ENCODE measurements at places on chromosomes 6 and 20. TPM values are rescaled to one million over a fixed set of nuclear protein-coding genes. Genes with fewer than 3 reads are reported as not detected.

GRCh38 chr6:8432614-8433013 is 2.7 kb downstream of the SLC35B3 start:
- DNase-seq = no peak

DNA sequence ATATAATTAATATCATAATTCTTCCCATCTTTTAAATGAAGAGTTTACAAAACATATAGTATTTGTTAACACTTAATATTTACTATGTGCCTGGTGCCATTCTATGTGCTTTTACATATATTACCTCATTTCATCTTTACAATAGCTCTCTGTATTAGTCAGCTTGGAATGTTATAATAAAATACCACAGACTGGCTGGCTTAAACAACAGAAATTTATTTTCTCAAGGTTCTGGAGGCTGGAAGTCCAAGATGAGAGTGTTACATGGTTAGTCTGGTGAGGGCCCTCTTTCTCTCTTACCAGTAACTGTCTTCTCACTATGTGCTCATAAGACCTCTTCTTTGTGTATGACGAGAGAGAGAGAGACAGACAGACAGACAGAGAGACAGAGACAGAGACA is 110.2 kb downstream of the NKAIN2 start:
- DNase-seq = no peak

GRCh38 chr20:54479138-54479906 is 3.9 kb downstream of the DOK5 start:
- DNase-seq = no peak

DNA sequence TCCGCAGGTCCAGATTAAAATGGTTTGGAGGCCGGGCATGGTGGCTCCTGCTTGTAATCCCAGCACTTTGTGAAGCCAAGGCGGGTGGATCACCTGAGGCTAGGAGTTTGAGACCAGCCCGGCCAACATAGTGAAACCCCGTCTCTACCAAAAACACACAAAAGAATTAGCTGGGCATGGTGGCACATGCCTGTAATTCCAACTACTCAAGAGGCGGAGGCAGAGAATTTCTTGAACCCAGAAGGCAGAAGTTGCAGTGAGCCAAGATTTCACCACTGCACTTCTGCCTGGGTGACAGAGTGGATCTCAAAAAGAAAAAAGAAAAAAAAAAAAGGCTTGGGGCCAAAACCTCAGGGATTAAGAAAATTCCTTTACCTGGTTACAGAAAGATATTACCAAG is 30.5 kb downstream of the C6orf15 start:
- no peak for DNase-seq

DNA sequence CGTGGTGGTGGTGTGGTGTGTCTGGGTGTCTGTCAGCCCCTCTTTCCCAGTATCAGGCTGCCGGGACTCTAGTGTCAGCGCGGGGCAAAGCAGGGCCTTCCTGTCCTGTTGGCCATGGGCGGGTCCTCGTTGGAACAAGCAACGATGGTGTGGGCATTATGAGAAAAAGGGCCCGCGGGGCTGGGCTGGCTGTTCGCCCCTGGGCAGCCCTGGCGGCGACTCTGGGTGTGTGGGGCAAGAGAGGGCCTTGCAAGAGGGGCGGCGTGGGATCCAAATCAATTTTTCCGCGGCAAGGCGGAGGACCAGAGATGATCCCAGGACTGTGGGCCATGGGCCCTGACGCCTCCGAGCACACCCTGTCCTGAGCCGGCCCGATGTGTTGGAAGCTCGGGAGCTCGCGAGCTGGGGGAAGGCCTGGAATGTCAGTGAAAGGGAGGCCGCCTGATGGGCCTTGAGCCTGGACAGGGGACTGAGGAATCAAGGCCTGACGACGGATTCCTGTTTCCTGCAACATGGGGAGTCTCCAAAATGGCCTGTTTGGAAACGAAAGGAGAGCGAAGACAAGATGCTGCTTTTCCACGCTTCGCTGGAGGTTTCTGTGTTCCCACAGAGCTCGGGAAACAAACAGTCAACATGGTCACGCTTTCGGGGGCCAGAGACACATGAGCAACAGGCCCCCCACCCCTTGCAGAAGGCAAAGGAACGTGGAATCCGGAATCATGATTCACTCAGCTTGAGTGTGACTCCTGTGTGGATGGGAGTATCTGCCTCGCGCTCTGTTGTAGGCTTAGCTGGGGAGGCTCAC is 364.7 kb upstream of the DEFB115 start:
- no peak for DNase-seq

GRIK2 gene
- not detected for total RNA-seq

COQ3 gene
- 14.4 TPM for total RNA-seq

- DNase-seq = no peak
Measured at GRCh38 chr20:25048519-25048952, 9.4 kb downstream of the ACSS1 start.
